ENCODE measurements at places on chromosomes 6 and 20. TPM values are rescaled to one million over a fixed set of nuclear protein-coding genes. Genes with fewer than 3 reads are reported as not detected.

GRCh38 chr6:154950979-154951344 lies 44.2 kb upstream of the TIAM2 start:
- DNase-seq = no peak

- no peak for DNase-seq
These were observed 5.1 kb downstream of the HLA-F start for GRCh38 chr6:29728173-29728874.

GRCh38 chr20:2987861-2988260 lies 55.6 kb upstream of the GNRH2 start:
- no peak for DNase-seq

DNA sequence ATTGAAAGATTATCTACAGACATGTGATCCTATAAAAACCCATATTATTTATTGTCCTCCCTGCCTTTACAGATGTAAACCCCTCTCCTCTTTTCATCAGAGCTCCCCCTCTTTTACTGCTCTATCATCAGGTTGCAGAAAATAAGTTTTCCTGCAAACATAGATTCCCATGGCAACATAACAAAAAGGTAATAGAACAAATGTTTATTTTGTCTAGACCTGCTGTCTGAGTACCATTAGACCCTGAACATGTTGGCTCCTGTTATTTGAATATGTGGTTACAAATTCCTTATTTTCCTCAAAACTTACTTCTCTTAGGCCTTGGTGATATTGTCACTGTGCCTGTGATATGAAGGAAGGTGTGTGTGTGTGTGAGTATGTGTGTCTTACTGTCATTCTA lies 11.5 kb downstream of the MAPK14 start:
- DNase-seq = peak; percentile 42

GRCh38 chr20:35279533-35280174 lies 1.7 kb upstream of the MMP24OS start:
- DNase-seq = no peak

DNA sequence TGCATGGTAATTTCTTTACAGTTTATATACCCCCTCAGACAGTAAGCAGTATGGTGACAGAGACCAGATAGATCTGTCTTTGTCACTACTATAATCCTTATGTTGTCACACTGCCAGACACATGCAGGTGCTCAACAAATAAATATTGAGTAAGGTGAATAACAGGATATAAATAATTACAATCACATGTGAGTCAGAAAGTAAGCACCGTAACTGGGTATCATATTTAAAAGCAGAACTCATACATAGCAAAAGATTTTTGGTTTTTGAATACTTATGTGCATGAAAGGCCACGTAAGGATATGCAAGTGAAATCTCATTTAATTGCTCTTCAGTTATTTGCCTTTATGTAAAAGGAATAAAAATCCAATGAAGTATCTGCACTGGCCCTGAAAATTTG lies 17.4 kb downstream of the CNBD2 start:
- no peak for DNase-seq

DNA sequence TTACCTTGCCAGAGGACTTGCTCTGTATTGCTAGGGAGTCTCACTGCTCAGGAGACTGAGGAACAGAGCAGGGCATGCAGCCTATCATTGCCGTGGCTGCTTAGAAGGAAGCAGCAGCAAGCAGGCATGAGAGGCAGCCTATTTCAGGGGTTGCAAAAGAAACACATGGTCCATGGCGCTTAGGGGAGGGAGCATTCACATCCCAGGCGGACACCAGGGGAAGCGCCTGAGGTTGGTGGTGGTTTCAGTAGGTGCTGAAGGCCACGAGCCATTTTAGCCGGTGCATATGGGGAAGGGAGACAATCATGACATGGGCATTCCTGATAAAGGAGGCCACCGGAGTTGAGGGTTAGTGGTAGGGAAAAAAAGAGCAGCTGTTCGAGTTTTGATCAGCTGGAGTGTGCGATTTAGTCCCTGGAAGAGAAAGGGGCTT lies 20.9 kb downstream of the FARS2 start:
- DNase-seq = no peak

DNA sequence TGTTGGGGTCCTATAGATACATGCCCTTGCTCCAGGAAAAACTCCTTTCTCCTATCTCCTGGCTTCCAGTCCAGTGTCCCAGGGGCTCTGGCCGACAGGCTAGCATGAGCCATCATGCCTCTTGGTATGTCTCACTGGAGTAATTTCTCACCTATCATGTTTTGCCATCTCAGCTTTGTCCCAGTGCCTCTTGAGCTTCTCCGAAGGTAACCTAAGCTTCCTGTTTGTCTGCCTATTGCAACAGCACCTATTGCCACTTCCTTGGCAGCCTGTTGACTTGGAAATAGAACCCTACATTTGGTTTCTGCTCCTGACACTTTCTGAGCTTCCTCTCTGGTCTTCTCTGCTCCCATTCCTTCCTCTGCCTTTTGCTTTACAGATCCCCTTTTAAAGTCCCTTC lies 197.7 kb downstream of the KCNQ5 start:
- DNase-seq = no peak

SLC22A7 gene
- total RNA-seq = not detected

IL20RA gene
- total RNA-seq = 4.4 TPM

PI16 gene
- 67.1 TPM for total RNA-seq

SLC26A8 gene
- total RNA-seq = 0.11 TPM

TAF4 gene
- total RNA-seq = 8.9 TPM

Measured in urinary bladder (tissue), 4 donors.